Caudate nucleus (tissue), 63 donors: ENCODE measurements at places on chromosomes 4 and X.

DNA sequence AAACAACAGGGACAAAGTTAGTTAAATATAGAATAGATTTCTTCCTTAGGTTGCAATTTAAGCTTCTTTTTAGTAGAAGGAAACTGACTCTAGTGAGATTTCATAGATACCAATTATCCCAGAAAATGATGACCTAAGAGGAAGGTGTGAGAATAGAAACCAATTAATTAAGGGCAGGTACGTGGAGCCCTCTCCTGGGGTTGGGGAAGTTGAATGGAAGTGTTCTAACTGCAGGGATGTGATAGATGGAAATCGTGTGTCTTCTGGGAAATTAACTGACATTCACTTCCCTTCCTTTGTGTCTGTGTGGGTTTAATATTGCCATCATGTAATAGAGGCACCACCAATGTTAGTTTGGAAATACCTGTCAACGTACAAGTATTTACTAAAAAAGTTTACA, 204.1 kb upstream of the ANK2 start:
- no peak for DNase-seq

DNA sequence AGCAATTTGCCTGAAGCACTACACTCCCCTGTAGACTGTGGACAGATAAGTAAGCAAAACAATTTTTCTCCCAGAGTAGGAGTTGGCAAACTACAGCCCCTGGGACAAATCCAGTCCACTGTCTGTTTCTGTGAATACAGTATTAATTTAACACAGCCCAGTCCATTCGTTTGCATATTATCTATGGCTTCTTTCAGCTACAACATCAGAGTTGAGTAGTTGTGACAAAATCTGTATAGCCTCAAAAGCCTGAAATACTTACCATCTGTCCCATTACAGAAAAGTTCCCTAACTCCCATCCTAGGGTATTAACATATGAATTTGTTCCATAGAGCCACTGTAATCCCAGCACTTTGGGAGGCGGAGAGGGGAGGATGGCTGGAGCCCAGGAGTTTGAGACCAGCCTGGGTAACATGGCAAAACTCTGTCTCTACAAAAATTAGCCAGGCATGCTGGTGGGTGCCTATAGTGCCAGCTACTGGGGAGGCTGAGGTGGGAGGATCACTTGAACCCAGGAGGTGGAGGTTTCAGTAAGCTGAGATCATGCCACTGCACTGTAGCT, 53.0 kb downstream of the AMELX start:
- DNase-seq: no peak

DNA sequence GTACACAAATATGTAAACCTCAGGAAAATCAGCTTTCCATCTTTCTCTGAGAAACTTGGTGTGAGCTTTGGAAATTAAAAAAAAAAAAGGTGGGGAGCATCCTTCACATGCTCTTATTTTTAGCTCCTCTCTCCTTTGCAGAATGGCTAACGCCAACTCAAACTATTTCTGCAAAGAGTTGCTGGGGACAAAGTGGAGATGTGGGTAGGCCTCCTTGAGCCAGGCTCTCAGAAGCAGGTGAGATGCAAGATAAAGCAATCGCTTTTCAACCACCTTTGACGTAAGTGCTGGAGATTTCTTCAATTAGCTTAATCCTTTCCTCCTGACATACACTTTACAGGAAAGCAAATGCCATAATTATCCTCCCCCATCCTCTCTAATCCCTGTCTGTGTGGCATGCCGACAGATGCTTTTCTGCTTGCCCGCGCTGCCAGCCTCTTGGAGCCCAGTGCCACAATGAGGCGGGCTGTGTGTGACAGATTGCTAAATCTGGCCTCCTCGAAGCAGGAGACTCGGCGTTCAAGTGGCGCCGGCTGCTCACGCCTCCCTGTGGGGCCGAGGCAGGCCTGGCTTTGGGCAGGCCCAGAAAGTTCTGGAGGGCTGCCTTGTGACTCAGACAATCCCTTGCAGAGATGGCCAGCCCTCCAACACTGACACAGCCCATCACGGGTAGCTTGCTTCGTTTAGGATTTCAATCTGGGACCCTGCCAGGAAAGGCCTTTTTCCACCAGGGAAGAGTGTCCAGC, 64.9 kb upstream of the SOD3 start:
- DNase-seq: no peak

- DNase-seq: no peak
Observed at GRCh38 chr4:52572936-52573485, 86.1 kb downstream of the USP46 start.

DNA sequence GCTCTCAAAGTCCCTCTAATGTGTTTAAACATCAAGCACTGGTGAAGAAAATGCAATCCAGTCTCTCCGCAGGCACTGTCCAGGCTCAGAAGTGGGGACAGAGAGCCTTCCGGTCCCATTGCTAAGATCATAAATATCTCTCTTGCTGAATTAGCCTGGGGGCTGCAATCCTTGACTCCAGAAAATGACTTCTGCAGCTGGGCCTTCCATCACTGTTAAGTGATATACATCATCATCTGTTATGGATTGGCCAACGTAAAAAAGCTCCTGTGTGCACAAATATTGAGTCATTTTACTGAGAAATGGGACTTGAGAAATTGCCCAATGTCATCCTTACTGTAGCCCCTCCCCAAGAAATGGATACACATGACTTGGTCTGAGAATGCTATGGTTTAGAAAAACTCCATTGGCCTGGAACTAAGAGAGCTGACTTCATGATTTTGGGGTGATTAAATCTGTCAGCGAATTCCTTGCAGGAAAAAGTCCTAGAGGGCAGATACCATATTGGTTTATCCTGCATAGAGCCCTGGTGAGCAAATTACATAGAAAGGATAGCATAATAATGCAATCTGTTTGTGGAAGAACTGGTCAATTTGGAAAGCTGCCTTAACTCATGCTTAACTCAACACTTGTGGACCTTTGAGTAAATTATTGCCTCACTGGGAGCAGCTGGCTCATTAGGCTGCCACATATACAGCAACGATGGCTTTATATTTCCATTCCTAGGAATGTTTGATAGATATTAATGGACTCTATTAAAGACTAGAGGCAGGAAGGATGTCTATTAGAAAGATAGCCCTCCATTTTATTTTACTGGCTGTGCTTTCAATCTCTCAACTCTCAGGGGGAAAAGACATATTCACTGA, 346.1 kb downstream of the GBA3 start:
- no peak for DNase-seq

DNA sequence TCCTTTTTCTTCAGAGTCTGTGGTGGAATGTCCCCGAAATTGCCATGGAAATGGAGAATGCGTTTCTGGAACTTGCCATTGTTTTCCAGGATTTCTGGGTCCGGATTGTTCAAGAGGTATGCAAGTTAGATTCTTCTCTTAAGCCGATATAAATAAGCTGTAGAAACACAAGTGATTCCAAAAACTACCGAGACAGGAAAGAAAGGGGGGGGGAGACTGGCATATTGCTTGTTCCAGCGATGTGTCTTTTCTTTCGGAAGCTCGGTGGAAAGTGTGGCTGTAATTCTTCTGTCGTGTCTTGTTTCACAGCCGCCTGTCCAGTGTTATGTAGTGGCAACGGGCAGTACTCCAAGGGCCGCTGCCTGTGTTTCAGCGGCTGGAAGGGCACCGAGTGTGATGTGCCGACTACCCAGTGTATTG, 236.9 kb downstream of the DCTD start:
- DNase-seq: peak; percentile 16

GRCh38 chrX:135984791-135985156, 461 bp upstream of the SLC9A6 start:
- no peak for DNase-seq

DNA sequence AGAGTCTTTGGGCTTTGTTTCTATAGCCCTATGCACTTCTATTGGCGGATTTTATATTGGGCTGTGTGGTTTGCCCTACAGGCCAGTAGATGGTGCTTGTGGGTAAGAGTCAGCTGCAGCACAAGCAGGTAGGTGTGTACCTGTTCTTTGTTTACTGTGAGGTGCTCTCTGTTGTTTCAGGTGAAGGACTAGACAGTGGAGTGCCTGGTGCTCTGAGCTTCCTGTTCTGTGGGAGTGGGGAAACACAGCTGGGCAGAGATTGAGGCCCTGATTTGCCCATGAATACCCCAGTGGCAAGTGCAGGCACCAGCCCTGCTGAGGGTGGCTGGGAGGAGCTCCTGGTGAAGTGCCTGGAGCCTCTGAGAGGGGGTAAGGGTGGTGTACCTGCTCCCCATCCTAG, 26.3 kb upstream of the UCP1 start:
- DNase-seq: no peak

DNA sequence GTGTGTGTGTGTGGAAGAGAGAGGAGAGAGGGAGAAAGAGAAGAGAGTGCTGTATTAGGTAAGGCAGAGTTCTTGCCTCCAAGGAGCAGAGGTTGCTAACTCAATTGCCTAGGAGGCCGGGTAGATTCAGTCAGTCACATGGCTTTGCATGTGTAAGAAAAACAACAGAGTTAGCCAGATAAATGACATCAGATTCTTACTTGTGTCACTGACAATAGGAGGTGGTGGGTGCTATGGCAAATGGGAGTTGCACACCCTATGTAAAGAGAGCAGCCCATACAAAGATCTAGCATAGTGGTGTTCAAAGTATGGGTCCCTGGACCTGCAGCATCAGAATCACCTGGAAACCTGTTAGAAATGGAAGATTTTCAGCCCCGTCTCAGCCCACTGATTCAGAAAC, 14.4 kb upstream of the PGRMC2 start:
- DNase-seq: no peak

- DNase-seq: no peak
Observed at GRCh38 chr4:115028682-115029410, 84.6 kb downstream of the NDST4 start.

- no peak for DNase-seq
Observed at GRCh38 chr4:10033191-10033881, 12.0 kb upstream of the SLC2A9 start.

- DNase-seq: no peak
Observed at GRCh38 chrX:134685668-134686067, 27.4 kb upstream of the PLAC1 start.

- no peak for DNase-seq
Observed at GRCh38 chr4:144518181-144518895, 127.6 kb upstream of the HHIP start.

GRCh38 chr4:3342182-3342854, 49.5 kb downstream of the RGS12 start:
- no peak for DNase-seq

- DNase-seq: no peak
Observed at GRCh38 chrX:133677123-133678063, 262.1 kb upstream of the GPC4 start.

GRCh38 chrX:78024349-78025059, 55.1 kb upstream of the PGAM4 start:
- DNase-seq: no peak

GRCh38 chr4:56659946-56660345, 21.1 kb downstream of the HOPX start:
- DNase-seq: no peak

DNA sequence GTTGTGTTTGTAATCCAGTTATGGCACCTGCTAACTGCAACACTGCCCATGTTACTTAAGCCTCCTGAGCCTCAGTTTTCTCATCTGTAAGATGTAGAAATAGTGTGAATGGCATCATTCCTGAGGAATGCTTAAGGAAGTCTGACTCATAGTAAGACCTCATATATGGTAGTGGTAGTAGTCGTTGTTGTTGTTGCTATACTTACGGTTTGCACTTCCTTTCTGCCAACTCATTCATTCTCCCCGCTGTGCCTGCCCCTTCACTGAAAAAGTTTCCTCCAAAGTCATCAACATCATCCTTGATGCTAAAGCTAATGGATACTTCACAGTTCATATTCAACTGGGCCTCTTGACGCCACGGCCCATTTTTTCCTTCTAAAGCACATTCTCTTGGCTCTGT, 54.2 kb upstream of the SPANXN3 start:
- DNase-seq: no peak

DNA sequence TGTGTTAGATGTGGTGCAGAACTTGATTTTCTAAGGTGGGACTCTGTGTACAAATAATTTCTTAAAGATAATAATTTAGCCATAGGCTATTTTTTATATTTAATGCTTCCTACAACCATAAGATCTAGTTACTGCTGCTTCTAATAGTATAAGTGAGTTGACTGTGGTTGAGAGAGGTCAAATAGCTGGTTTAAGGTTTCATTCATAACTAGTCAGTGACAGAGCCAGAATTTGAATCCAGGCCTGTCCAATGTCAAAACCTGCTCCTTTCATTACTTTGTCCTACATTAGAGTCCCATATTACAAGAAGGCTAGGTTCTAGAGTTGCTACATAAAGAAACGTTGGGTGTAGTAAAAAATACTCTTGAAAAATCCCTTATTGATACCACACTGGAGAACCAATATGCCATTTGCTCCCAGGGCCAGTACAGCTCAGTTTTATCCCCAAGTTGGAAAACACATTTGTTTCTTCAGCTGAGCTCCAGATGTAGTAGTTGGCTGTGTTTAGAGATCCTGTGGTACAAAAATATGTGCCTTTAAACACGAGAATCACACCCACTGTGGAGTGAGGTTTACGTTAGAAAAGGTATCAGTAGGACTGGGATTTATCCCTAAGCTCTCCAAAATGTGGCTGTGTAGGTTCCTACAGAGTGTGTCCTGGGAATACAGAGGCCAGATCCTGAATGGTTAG, 84.3 kb downstream of the REPS2 start:
- DNase-seq: no peak
